Fibroblast of pulmonary artery (primary cell): ENCODE measurements at places on chromosomes 1 and 21.
A peak's percentile ranks its signal among the peaks of the same experiment; 100 is the strongest.

DNA sequence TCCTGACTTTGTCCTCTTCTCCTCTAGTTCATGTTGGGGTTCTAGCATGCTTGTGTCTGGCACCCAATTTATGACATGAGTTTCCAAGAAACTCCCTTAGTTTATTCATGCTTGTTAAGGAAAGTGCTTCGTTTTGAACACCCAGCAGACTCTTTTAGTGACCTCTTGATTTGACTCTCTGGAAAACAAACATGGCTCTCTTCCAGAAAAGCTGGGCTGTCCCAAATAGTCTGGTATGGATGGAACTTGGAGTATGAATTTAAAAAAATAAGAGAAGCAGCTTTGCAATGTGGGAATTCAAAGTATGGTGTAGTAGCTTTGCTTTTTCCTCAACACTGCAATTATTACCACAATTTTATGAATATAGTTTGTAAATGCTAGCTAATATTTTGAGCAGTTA is 143.4 kb upstream of the C8B start:
- no peak for DNase-seq

- no peak for DNase-seq
Measured at GRCh38 chr1:192350356-192350755, 33.6 kb downstream of the RGS21 start.

DNA sequence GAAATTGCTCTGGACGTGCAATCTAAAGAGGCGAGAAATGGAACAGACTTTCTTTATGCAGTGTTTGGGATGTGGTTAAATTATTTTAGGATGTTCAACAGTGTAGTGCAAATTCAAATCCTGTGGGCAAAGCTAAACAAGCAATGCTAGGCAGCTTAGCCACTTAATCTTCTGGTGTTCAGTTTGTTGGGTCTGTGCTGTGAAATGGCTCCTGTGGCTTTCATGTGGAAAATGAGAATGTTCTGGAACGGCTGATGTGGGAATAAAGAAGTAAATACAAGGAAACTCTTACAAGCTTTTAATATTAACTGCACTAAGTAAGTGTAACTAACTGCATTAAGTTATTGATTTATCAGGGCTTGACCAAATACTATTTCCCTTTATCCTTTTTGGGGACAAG is 766.6 kb downstream of the ADGRL2 start:
- no peak for DNase-seq

- DNase-seq = peak; percentile 61
Measured at GRCh38 chr1:101203820-101204540, 32.8 kb upstream of the S1PR1 start.

GRCh38 chr1:113783254-113784103 is 24.2 kb upstream of the PHTF1 start:
- peak; percentile 79 for DNase-seq

DNA sequence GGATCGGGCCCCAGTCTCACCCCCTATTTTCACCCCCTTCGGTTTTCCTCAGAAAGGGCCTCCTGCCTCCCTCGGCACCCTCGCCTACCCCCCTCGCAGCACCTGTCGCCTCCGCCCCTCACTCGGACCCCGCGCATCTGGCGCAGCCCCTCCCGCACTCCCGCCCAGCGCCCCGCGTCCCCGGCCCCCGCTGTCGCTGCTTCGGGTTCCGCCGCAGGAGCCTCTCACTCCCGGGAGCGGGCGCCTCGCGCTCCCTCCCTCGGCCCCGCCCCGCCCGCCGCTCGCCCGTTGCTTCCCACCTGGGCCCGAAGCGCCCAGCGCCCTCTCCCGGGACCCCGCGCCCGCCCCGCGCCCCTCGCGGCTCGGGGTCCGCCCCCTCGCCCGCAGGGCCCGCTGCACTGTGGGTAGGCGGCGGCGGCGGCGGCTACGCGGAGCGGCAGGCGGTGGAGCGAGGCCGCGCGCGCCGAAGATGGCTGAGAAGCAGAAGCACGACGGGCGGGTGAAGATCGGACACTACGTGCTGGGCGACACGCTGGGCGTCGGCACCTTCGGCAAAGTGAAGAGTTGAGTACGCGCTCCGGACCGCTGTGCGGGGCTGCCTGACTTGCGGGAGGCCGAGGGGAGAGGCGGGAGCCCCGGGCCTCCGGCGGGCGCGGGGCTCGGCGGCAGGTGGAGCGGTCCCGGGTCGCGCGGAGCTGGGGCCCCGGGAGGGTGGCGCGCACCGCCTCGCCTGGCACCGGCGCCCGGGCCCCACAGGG is at the start of gene PRKAA2:
TSS of gene PRKAA2 (plus strand) at position 396 of the 758 bp plus-strand sequence. CDS start at position 470, 74 bp downstream.
- DNase-seq = no peak

DNA sequence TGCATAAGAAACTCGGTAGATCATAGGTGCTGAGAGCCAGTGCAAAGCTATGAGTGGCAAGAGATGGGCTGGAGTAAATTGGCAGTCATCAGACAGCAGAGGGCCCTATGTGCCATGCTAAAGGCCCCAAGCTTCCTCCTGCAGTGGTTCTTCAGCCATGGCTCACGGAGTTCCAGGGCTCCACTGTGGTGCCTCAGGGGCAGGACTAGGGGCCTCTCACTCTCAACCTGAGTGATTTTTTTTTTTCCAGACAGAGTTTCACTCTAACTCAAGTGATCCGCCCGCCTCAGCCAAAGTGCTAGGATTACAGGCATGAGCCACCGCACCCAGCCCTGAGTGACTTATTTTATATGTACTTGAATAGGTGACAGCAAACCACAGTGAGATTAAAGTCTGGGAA is 10.4 kb upstream of the GJA8 start:
- peak; percentile 16 for DNase-seq

DNA sequence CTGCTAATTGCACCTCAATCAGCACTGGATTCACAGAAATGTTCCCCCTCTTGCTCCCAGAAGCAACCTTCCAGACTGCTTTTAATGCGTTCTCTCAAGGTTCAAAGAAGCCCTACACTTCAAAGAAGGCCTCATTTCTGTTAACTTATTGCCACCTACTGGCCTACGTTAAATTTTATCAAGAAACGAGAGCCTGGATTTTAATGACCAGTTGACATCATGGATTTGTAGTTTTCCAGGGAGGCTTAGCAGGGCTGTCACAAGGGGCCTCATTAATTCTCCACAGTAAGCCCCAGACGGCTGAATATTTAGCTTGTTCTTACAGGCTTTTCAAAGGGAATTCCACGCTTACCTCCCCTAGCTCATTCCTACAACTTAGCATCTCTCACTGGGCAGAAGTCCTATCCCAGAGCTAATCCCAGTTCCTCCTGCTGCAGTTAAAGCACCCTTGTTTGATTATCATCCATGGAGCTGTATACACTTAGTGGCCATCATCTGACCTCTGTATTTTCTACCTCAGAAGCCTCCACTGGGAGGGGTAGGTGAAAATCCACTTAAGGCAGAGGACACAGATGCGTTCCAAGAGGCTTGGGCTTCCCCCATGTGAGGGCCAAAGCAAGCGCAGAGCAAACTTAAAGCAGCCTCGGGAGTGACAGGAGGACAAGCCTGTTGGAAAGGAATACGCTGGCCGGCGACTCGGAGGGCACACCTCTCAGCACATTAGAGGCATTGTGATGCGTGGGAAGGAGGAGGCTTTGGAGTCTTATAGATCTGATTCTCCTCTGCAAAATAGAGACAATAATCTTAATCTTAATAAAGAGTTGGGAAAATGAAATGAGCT is 32.2 kb upstream of the CYP4X1 start:
- DNase-seq = no peak

DNA sequence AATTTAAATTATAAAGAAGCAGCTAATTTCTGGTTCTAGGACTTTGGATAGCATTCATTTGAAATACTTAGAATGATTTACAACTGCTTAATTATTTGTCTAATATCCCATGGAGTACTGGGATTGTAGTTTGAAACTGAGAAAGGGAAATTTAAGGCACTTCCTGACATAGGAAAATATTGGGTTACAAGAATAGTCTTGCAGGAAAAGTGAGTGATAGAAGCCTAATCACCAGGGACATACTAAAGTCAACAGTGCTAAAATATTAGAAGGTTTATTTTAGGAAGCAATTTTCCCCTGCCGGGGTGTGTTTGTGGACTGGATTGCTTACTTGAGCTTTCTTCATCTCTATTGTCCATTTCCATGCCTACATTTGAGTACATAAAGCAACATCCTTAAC is 661.6 kb downstream of the ADGRL2 start:
- no peak for DNase-seq

DNA sequence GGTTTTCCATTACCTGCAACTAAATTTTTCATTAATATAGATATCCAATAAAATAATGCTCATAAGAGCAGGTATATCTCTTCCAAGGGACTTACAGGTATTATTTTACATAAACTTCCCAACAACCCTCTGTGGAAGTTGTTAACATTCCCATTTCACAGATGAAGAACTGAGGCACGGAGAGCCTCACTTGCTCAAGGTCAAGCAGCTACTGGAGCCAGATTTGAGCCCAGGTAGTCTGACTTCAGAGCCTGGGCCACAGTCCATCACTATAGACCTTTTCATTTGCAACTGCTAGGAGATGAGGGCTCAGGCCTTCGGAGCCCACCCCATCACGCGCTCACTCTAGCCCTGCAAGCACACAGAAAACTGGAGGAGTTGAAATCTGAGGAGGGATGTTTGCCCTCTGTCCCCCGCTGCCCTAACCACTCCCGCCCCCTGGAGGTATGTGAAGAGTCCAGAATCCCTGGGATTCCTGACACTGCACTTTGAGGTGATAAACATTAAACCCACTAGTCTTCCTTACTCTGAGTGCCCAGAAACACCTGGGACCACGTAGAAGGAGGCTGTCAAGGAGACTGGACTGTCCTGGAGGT is 11.7 kb upstream of the ALPL start:
- DNase-seq = no peak

DNA sequence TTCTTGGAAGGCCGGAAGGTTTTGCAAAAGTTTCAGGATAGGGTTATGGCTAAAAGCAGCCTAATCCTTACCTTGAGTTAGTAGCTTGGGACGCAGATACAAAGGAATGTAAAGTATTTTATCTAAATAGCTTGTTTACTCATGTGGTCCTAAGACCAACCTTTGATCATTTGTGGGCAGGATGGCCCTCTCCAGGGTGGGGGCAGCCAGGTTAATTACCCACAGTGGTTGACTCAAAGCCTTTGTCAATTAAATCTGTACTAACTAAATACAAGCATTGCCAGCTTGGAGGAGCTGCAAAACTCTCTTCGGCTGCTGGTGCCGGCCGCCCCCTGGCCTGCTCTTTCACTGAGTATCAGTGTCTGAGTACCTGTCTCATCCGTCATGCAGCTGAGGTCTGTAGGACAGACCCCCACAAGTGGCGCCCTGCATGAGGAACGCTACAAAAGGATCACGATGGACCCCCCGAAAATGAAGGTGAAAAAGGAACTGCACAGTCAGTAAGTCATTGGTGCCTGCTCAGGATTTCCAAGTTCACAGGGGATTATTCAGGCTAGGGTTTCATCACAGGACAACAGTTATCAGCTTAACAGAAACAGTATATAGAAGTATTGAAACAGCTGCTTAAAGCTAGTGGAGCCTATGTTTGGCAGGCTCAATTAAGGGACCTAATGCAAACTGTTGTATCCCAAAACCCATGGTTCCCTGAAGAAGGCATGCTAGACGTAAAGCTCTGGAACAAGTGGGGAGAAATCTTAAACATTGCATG is 212.5 kb upstream of the MAP1LC3C start:
- DNase-seq = no peak

DNA sequence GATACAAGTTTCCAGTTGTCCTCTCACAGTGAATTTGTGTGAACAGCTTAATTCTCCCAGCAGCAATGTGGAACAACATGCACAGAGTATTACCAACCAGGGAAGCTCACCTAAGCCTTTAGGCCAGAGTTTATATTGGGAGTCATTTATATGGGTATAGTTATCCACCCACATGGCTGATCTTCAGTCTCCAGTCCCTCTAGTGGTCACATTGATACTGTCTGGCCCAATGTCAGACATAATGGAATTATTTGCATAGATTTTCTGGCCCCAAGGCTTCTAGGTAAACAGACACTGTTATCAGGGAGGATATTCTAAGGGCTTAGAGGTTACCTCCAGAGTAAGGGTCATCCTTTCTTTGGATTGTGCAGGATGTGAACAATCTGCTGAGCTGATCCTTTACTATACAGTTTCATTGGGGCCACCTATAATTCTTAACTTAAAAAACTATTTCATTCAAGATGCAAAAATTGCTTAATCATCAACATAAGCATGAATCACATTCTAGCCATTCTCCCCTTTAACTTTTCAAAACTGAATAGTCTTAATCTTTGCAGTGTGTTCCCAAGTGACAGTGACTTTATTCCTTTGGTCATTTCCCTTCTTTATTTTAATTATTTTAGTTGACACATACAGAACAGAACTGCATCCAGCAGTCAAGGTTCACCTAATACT is 210.9 kb downstream of the LTN1 start:
- peak; percentile 62 for DNase-seq

DNA sequence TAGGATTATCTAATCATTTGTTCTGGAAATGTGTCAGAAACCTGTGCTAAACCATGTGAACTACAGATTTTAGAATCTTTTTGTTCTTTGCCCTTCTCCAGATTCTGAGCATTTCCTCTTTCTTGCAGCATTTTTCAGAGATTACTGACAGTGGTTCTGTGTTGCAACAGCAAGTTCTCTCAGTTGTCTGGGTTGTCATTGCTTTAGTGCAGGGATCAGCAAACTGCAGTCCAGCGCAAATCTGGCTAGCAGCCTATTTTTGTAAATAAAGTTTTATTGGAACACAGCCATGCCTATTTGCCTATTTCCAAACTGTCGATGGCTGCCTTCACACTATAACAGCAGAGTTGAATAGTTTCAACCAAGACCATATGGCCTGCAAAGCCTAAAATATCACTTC is 66.3 kb upstream of the LRRC8D start:
- DNase-seq = peak; percentile 83

- DNase-seq = no peak
Measured at GRCh38 chr1:210499956-210500355, 171.3 kb downstream of the HHAT start.

DNA sequence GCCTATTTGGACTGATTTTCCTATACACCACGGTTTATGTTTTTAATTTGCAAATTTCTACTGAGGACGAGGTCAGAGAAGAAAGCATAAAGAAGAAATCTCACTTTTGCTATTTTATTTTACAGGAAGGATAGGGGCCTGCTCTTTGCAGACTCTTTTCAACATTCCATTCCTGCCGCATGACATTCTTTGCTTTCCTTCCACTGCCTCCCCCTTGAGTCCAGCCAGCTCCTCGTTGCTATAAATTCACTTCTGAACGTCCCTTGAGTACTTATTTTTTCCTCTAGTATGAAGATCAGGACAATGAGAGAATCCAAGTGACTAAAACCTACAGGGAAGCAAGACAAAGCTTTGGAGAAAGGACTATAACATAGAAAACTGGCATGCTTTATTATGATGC is 53.4 kb upstream of the PTGFR start:
- peak; percentile 34 for DNase-seq

- no peak for DNase-seq
Measured at GRCh38 chr1:118123116-118123839, 61.8 kb downstream of the SPAG17 start.

GRCh38 chr1:118931876-118932275 is 56.3 kb downstream of the TBX15 start:
- no peak for DNase-seq
